ENCODE measurements at places on chromosomes 6 and 20. TPM values are rescaled to one million over a fixed set of nuclear protein-coding genes. Genes with fewer than 3 reads are reported as not detected.
A peak's percentile ranks its signal among the peaks of the same experiment; 100 is the strongest.

NKAPL gene
- total RNA-seq: 0.29 TPM

ZC2HC1B gene
- 1.5 TPM for total RNA-seq

MDFI gene
- not detected for total RNA-seq

PBOV1 gene
- total RNA-seq: not detected

HDGFL1 gene
- total RNA-seq: not detected

C6orf58 gene
- not detected for total RNA-seq

- H3K27ac ChIP-seq: peak overlapping the region; percentile 80
- H3K4me1 ChIP-seq: peaks cover 48% of the 10 kb centered on the region
- DNase-seq: peak; percentile 37
- no peaks in the 10 kb centered on the region for H3K36me3 ChIP-seq
Measured at GRCh38 chr6:5132731-5133130, 47.6 kb downstream of the PPP1R3G start.

DNA sequence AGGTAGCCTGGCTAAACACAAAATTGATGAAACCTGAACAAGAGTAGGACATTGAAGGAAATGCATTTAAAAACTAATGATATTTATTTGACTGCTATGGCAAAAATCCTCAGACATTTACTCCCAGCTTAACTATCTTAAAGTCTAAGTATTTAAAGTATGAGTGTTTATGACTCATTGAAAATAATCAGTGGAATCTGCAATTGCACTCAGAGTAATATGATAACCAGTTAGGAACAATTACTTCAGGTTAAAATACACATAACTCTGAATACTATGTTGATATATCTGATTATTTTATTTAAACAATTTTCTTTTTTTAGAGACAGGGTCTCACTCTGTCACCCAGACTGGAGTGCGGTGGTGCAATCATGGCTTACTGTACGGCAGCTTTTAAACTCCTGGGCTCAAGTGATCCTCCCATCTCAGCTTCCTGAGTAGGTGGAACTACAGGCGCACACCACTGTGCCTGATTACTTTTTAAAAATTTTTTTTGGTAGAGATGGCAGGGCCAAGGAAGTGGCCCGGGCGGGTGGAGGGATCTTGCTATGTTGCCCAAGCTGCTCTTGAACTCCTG, 43.9 kb downstream of the FILIP1 start:
- H3K27ac ChIP-seq: no peak overlapping the region
- no peak overlapping the region for H3K4me3 ChIP-seq

DNA sequence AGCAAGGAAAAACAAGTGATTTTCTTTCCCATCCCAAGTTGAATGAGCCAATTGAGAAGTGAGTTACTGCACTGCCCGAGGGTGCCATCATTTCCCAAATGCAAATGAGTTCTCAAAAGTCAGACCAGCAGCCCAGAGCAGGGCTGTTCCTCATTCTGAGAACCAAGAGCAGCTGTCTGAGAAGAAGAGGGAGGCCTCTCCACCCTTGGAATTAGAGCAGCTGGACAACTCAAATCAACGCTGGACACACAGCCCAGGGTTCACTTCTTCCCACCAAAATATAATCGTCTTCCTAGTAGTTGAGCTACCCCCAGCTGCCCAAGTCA, 4.6 kb upstream of the PREX1 start:
- peak overlapping the region; percentile 59 for H3K4me3 ChIP-seq
- H3K27me3 ChIP-seq: no peaks in the 10 kb centered on the region
- no peaks in the 10 kb centered on the region for H3K36me3 ChIP-seq
- H3K27ac ChIP-seq: peak overlapping the region; percentile 85

DNA sequence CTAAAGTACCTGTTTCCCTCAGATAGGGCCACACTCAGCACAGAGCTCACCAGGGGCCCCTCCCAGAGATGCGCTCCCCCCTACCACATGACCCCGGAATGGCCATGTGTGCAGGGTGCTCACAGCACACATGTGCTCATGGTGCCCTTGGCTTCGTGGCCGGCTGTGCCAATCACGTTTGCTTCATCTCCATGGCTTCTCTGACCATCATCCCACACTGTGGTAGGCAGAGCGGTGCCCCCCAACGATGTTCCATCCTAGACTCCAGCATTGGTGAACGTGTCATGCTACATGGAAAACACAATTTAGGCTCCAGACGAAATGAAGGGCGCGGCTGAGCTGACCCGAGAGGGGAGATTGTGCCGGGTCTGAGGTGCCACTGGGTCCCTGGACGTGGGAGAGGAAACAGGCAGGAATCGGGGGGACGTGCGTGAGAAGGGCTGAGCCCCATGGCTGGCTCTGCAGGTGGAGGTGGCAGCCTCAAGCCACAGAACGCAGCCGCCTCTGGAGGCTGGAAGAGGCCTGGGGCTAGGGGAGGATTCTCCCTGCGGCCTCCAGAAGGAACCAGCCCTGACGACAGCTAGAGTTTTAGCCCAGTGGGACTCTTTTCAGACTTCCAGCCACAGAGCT, 126.5 kb downstream of the DLL1 start:
- H3K27ac ChIP-seq: no peak overlapping the region
- no peak overlapping the region for H3K4me3 ChIP-seq
- DNase-seq: no peak
- H3K27me3 ChIP-seq: peaks cover 3% of the 10 kb centered on the region

GRCh38 chr6:133610971-133611370, 277.9 kb upstream of the TCF21 start:
- H3K27ac ChIP-seq: no peak overlapping the region
- no peaks in the 10 kb centered on the region for H3K36me3 ChIP-seq
- peaks cover 2% of the 10 kb centered on the region for H3K27me3 ChIP-seq
- no peak overlapping the region for H3K4me3 ChIP-seq
- H3K4me1 ChIP-seq: no peaks in the 10 kb centered on the region

GRCh38 chr20:57396984-57397692, 5.9 kb downstream of the RBM38 start:
- peaks cover 97% of the 10 kb centered on the region for H3K4me1 ChIP-seq
- peak overlapping the region; percentile 97 for H3K27ac ChIP-seq
- peak overlapping the region; percentile 78 for H3K4me3 ChIP-seq

DNA sequence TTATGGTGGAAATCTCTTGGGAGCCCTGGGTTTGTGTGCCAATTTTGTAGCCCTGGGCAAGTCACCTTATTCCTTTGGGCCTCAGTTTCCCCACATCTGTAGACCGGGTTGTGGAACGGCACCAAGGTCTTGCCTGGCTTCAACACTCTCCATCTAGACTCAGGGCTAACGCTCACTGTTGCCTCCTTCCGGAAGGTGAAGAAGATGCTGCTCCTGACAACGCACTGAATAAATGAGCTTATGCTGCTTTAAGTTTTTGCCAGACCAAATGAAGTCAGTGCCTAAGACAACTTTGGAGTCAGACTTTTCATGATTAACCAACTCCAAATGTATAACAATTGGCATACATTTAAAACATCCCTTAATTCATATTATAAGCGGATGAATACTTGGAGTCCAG, 53.1 kb downstream of the PSMG4 start:
- peaks cover 10% of the 10 kb centered on the region for H3K27me3 ChIP-seq
- H3K4me3 ChIP-seq: no peak overlapping the region
- no peaks in the 10 kb centered on the region for H3K36me3 ChIP-seq
- H3K27ac ChIP-seq: no peak overlapping the region

DNA sequence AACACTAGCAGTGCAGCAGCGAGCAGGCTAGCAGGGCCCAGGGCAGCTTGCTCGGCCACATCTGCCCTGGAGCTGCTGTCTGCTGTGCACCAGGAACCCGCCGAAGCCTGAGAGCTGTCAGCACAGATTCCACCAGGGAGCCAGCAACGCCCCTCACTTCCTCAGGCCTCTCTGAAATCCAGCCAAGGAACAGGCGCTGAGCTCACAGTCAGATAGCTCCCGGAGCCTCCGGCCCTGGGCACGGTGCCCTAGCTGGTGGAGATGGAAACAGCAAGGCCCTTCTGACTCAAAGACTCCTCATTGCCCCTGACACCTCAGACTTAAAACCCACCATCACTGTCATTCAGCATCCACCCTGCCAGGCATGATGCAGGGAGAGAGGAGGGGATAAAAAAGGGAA, 839.4 kb downstream of the MAFB start:
- DNase-seq: no peak
- H3K4me3 ChIP-seq: no peak overlapping the region
- H3K27me3 ChIP-seq: no peaks in the 10 kb centered on the region
- H3K27ac ChIP-seq: no peak overlapping the region
- peaks cover 8% of the 10 kb centered on the region for H3K4me1 ChIP-seq

DNA sequence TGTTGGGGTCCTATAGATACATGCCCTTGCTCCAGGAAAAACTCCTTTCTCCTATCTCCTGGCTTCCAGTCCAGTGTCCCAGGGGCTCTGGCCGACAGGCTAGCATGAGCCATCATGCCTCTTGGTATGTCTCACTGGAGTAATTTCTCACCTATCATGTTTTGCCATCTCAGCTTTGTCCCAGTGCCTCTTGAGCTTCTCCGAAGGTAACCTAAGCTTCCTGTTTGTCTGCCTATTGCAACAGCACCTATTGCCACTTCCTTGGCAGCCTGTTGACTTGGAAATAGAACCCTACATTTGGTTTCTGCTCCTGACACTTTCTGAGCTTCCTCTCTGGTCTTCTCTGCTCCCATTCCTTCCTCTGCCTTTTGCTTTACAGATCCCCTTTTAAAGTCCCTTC, 197.7 kb downstream of the KCNQ5 start:
- no peak for DNase-seq
- no peaks in the 10 kb centered on the region for H3K27me3 ChIP-seq
- H3K4me3 ChIP-seq: no peak overlapping the region
- no peak overlapping the region for H3K27ac ChIP-seq
- peaks cover 4% of the 10 kb centered on the region for H3K4me1 ChIP-seq
